ENCODE measurements at places on chromosomes 1 and 21.

DNA sequence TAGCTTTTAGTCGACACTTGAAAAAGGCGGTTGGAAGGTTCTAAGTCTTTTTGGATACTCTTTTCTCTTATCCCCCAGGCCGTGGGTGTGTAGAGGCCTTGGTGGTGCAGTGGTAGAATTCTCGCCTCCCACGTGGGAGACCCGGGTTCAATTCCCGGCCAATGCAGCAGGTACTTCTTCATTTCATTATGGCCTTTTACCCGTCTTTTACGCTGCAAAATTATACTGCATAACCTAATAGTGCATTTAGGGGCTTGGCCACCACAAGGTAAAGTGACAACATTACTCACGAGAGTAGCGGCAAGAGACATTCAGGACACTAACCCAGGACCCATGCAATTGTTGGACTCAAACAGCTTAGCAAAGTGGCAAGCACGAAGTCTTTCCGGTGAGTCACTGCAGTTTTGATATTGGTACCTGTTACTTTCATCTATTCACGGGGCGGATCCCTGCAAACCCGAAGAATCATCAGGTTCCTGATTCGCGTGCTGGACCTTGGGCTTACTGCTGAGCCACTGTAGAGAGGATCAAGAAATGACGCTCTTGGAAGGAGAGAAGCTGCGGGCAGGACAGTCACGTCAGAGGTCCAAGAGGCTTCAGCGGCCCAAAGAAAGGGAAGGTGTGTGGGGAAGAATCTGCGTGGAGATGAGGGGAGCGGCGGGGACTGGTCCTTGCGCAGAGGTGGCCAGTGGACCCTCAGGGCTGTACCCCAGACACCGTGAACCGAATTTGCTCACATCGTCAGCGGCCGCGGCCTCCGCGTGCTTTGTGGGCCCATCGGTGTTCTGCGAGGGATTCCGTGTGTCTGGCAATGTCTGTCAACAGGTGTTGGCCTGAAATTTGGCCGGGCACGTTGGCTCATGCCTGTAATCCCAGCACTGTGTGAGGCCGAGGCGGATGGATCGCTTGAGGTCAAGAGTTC is 12.9 kb upstream of the RNU1-4 start:
- no peak for DNase-seq

DNA sequence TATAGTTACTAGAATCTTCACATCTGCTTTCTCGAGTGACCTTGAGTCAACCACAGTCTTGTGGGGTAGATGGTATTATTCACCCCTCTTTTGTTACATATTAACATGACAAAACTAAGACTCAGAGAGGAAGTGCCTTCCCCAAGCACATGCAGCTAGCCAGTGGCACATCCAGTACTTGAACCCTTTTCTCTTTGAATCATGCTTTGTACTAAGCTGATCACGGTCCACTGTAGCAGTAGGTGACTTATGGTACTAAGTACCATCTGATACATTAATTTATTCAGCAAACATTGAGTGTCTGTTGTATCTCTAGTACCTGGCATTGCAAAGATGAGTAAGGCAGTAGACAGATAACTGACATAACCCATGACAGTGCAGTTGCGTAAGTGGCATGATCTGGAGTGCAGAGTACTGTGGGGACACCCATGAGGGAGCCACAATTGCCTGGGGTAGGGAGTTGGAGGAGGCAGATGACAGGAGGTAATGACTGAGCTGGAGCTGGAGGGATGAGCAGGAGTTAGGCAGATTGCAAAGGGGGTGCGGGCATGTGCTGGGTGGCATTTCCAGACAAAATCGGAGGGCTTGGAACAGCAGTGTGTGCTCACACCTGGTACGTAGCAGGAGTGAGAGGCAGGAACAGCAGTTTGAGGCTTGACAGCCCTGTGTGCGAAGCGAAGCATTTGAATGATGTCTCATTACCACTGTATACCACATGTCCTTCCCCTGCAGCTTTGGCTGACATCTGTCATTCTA is 29.8 kb downstream of the UCK2 start:
- DNase-seq = no peak

DNA sequence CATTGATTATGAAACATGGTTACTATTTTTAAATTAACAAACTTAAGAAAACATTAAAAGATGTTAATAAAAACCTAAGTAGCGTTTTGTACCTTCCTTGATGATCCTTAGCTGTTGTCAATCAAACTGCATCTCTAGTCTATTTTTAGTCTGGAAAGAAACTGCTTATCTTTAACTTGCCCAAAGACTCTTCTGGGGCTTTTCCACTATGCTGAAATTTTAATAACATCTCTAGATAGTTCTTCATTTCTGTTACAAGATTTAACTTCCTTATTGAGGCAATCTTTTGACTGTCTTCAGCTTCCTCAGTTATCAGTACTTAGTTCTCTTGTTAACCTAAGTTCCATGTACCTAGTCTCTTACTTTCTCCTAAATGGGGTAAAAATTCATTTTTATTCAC is 135.9 kb upstream of the HMCN1 start:
- DNase-seq = no peak

DNA sequence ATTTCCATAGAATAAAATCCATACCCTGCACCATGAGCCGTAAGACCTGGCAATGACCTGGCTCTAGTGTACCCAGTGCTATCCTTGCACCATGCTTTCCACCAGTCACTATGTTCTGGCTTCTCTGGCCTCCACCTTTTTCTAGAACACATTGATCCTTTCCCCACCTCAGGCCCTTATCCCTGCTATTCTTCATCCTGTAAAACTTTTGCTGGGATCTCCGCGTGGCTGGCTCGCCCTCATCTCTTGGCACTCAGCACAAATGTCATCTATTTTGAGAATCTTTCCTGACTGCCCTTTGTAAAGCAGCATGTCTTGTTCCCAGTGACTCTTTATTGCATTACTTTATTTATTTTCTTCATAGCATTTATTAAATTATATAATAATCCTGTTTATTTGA is 169.8 kb upstream of the B3GALT2 start:
- DNase-seq = no peak

- DNase-seq = no peak
Measured at GRCh38 chr1:192158181-192158580, at the start of gene RGS18. Gene RGS18, plus strand, starts transcription at chr1:192158462. Its CDS starts 176 bp downstream, at chr1:192158638.

GRCh38 chr1:149931212-149931790 is 3.7 kb upstream of the SF3B4 start:
- DNase-seq = no peak

- DNase-seq = no peak
Measured at GRCh38 chr1:8159470-8160024, 133.4 kb upstream of the ERRFI1 start.

DNA sequence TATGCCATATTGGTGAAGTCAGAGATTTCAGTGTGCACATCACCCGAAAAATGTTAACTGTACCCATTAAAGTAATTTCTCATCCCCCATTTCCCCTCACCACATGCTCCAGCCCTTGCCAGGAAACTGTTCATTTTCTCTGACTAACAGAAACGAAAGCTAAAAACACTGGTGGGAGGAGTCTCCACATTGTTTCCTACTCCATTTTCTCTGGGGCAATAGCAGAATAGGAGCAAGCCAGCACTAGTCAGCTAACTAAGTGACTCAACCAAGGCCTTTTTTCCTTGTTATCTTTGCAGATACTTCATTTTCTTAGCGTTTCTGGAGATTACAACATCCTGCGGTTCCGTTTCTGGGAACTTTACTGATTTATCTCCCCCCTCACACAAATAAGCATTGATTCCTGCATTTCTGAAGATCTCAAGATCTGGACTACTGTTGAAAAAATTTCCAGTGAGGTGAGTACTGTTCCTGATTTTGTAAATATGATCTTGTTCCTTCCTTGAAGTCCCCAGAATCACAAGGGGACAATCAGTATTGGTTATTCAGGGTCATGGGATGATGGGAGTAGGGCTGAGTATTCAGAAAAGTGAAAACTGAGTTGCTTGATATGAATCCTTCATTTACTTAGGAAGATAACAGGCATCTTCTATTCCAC is at the start of gene IFI16:
Gene IFI16 (plus strand): TSS at position 204 of the 658 bp plus-strand sequence. CDS start 4,774 bp downstream, outside the sequence.
- peak; percentile 22 for DNase-seq

DNA sequence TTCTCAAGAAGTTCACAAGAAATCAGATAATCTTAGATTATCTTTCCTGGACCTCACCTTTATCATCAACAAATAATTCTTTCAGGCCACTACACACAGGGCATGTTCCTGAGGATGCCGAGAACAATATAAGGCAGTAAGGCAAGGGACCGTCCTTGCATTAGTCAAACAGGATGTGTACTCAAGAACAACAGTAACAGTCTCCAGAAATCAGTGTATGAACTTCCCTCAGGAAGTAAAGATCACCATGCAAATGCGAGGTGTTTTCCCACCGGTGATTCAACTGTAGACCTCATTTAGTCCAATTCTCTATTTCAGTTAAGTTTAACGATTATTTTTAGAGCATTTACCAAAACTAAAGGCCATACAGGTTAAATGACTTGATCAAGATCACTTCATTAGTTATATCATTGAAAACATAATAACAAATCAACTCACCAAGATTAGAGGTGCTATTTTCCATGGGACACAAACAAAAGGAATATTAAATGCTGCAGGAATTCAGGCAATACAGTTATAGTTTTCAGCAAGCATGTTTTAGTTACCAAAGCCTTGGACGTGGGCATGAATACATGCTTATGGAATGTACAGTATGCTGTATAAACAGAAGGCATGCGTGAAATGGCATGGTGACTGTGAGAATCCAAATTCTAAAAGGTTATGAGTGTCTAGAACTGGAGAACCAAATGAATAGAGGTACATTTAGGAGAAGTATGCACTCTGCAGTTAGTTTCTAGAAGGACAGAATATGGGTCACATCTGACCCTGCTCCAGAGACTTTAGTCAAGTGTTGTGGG is 145.2 kb downstream of the TNR start:
- DNase-seq = no peak

Measured in stimulated activated CD8-positive, alpha-beta memory T cell treated with anti-CD3 and anti-CD28 coated beads, Interleukin-4, amount 100 ng/mL, for 1 hour (primary cell).